ENCODE measurements at places on chromosomes 3 and 15.

DNA sequence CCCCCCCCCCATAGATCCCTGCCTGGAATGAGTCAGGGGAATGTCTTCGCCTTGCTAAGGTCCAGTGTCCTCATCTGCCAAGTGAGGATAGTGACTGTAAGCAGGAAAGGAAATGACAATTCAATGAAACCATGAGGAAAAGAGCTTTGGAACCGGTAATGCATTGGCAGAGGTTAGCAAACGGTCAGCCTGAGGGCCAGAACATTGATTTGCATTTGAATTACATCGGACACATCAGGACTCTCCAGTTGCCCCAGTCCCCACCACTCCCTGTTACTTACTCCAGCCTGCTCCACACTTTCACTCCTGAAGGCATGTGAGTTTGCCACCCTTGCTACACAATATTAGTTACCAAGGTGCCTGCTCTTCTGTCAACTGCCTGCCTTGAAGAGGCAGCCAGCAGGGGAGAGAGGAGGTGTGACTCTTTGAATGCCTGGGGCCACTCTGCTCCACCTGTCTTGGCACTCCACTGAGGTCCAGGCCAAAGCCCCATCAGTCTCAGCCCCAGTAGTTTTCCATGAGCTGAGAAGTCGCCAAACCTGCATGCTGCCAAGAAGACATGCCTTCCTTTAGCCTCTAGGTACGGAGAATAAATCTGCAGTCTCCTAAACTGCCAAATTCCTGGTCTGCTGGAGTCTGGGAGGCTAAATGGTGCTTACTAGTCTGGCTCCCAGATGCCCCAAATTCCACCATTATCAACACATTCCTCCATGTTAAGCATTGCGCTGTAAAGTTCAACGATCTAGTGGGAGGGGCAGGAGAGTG, 191.7 kb upstream of the TLE3 start:
- DNase-seq: no peak

DNA sequence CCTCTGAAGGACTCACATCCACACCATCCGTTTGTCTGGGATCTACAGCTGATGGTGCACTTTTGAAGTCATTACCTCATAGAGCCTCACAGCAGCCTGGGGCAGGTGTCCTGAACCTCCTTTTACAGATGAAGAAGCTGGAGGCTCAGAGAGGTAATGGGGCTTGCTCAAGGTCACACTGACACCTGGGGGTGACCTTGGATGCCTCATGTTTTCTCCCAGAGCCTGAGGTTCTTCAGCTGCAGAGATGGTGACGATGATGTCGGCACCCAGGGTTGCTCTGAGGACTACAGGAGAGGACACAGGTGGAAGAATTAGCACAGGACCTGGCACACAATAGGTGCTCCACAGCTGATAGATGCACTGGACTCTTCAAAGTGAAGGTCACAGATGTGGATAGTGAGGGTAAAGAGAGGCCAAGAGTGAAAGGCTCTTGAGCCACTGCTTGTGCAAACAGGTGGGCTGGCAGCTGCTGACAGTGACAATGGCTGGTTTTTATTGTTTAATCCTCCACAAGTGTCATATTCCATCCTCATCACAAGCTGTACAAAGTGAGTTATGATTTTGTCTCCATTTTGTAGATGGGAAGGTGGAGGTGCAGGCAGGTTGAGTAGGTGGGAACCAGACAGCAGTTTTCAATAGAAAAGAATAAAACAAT, 17.4 kb upstream of the ATP2B2 start:
- no peak for DNase-seq

- DNase-seq: no peak
Observed at GRCh38 chr3:99287876-99288275, 350.5 kb upstream of the COL8A1 start.

DNA sequence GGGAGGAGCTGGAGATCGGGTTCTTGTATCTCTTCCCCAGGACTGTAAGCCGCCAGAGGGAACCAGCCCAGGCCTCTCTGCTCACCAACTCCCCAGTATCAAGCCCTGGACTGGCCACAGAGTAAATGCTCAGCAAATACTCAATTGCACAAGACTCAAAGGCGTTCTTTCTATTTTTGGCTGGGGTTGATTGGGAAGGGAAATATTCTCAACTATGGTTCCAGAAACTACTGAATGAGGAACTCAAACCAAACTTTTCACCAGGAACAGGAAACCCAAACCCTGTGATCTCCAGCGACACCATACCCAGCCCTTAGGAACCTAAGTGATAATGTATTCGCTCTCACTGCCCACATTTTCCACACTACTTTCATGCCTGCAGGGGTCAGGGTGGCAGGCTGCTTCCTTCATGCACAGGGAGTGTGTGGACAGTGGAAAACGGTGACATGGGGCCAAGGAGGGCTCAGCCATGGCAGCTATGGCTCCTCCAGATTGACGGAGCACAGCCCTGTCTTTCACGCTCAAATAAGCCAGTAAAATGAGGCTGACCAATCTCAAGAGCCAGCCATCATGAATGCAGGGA, 124.7 kb upstream of the RAD18 start:
- DNase-seq: no peak

DNA sequence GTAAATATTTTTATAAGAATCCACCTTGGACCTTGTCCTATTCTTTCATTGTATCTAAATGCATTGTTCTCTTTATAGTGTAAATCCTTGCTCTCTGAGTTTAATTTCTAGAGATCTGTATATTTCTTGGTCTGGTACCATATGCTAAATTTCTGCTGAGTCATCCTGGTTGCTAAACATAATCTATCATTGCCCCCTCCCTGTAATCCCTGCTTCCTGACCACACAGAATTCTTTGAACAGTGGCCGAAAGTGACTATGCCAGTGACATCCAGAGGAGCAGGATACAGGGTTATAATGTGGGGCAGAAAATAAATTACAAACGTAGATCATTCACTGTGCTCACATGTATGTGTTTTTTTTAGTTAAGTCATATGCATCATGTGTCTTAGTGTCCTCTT, 143.1 kb downstream of the DIPK2A start:
- no peak for DNase-seq

GRCh38 chr3:123353227-123353849, 95.6 kb downstream of the ADCY5 start:
- DNase-seq: no peak
